ENCODE measurements at places on chromosomes 6 and 20.

- no peak for DNase-seq
Measured at GRCh38 chr6:101830501-101831031, 437.1 kb downstream of the GRIK2 start.

DNA sequence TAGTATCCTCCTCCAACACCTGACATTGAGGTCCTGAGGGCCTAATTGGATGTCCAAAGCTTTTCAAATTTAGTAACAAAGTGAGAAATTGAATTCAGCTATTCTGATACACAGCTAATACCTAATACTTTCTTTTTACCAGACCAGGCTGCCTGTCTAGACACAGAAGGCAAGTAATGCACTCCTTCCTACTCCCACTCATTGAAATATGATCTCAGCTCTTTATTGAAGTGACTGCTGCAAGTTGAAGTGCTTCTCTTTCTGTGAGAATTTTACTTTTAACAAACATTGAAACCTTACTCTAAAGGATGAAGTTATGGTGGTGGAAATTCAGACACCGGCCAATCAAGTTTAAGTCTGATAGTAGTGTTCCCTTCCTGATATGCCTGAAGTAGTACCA is 90.8 kb upstream of the OGFRL1 start:
- DNase-seq = no peak

- DNase-seq = no peak
Measured at GRCh38 chr6:22325481-22325880, 28.6 kb upstream of the PRL start.

DNA sequence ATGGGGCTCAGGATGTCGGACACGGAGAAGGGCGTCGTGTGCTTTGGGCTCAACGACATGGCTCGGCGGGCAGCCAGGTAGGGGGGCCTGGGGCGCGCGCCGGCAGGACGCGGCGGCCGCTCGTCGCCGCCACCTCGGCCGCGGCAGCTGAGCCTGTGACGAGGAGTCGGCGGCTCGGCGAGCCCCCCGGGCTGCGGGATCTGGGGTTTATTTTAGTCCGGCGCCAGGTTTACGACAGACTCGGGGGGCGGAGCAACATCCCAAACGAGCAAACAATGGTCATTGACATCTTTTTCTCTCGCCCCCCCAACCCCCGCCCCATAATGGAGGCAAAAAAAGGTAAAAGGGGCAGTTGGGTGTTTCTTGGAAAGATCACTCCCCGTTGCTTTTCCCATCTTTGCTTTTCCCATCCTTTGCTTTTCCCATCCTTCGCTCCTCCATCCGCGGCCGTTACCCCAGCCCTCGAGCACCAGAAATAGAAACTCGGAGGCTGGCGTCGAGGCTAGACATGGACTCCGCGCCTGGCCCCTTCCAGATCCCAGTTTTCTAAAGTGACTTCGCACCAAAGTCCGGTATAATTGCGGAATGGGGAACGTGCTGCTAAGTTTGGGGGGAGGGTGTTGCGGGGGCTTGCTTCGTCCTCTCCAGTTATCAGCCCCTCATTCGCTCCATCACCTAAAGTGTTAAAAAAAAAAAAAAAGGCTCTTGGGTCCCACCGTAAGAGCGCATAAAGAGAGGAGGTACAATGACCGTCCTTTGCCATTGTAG is at the start of gene NKX2-4:
Gene NKX2-4 (minus strand): TSS at position 186 of the 768 bp plus-strand sequence. CDS start 127 bp downstream, at position 59.
- no peak for DNase-seq

DNA sequence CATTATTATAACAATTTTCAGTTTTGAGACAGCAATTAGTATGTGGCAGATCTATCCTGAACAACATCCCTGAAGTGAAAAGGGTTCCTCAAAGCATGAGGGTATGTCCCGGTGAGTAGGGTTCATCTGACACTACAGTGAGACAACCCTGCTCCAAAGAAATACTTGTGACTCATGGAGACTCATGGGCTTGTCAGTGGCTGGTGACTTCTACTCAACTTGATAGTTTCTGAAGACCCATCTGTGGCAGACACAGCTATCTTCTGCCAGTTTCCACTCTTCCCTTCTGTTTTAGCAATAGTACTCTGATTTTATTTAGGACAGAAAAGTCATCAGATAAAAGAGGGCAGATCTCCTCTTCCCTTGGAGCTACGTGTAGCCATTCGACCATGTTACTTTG is 41.4 kb downstream of the MAP3K7 start:
- DNase-seq = no peak

GRCh38 chr20:43744151-43744611 is 17.4 kb upstream of the GTSF1L start:
- no peak for DNase-seq

DNA sequence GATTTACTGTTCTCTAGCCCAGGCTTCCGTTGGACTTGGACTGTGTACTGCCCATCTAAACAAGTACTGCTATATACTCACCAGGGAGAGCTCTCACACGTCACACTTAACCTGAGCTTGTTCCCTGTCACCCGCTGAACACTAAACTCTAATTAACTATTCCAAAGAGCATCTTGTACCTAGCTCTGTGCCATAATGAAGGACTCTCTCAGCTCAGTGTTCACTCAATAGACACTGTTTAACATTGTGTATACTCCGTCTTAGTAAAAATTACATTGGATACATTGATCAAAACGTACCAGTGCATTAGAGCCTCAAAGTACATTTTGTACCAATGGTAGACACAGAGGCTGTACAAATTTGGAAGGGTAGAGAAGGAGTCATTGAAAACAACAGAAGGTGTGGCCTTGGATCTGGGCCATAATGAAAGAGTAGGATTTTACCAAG is 55.4 kb upstream of the EPHA7 start:
- DNase-seq = no peak

- DNase-seq = no peak
Measured at GRCh38 chr6:26025047-26025893, 62.0 kb upstream of the HFE start.

- no peak for DNase-seq
Measured at GRCh38 chr6:132060591-132060990, 109.4 kb upstream of the CCN2 start.

DNA sequence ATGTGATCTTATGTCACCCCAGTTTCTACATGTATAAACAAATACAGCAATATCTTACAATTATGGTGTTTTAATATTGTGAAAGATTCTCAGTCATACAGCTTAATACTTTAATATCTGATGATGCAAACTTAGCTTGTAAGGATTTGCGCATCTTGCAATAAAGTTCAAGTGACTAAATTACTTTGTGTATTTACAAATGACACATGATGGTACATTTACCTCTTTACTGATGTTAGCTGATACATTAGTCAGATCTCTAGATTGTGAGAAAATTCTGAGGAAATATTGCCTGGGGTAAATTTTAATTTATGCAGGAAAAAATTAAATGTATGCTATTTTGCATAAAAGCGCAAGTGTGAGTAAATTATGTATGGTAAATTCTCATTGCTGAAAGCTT is 418.8 kb upstream of the MMS22L start:
- no peak for DNase-seq

GRCh38 chr6:102223942-102224341 is 830.4 kb downstream of the GRIK2 start:
- DNase-seq = peak; percentile 34

- DNase-seq = no peak
Measured at GRCh38 chr6:47938405-47938804, 156.6 kb downstream of the OPN5 start.

DNA sequence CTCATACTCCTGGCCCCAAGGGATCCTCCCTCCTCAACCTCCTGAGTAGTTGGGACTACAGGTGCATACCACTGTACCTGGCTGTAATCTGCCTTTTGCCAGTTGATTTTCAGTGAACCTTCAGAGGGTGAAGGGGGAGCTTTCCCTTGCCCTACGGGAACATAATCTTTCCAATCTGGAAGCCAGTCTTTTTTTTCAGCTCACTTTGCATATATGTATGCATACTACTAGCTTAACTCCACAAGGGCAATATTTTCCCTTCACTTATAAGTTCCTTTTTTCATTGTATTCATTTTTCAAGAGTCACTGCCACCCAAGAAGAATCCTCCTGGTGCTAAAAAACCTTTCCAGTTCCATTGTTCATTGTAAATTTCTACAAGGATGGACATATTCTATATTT is 53.4 kb upstream of the GCM1 start:
- DNase-seq = no peak

DNA sequence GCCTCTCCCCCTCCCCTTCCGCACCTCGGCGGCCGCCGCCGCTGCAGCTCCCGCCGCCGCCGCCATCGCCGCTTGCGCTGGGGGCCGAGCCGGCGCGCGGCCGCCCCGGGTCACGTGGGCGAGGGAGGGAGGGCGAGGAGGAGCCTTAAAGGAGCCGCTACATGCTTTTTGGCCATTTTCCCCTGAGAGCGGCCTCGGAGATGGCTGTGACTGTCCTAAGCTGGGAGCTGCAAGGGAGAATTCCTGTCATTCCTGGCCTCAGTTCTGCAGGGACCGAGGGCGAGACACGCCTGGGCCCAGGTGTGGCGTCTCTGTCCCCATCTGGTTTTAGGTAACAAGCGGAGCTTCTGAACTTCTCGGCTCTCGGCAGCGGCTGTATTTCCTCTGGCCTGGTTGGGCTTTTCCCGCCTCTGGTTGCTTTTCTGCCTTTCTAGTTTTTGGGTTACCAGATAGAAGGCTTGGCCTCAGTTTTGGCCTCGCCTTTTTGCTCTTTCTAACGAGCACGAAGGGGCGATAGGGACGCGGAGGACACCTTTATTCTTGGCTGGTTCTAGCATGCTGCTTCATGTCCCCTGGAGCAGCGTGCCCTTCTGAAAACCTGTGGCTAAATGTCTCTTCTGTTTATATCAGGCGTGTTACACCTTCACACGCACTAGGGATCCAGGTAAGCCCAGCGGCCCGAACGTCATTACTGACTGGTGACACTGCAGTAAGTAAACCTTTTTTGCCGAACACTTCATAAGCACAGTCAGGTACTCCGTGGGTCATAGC is at the start of gene EHMT2:
Gene EHMT2 (minus strand): TSS at position 87 of the 771 bp plus-strand sequence. CDS start 21 bp downstream, at position 66.
- DNase-seq = peak; percentile 72

- no peak for DNase-seq
Measured at GRCh38 chr6:134172706-134173365, 120.4 kb upstream of the SLC2A12 start.

GRCh38 chr6:40346246-40346645 is 240.9 kb downstream of the LRFN2 start:
- DNase-seq = no peak

DNA sequence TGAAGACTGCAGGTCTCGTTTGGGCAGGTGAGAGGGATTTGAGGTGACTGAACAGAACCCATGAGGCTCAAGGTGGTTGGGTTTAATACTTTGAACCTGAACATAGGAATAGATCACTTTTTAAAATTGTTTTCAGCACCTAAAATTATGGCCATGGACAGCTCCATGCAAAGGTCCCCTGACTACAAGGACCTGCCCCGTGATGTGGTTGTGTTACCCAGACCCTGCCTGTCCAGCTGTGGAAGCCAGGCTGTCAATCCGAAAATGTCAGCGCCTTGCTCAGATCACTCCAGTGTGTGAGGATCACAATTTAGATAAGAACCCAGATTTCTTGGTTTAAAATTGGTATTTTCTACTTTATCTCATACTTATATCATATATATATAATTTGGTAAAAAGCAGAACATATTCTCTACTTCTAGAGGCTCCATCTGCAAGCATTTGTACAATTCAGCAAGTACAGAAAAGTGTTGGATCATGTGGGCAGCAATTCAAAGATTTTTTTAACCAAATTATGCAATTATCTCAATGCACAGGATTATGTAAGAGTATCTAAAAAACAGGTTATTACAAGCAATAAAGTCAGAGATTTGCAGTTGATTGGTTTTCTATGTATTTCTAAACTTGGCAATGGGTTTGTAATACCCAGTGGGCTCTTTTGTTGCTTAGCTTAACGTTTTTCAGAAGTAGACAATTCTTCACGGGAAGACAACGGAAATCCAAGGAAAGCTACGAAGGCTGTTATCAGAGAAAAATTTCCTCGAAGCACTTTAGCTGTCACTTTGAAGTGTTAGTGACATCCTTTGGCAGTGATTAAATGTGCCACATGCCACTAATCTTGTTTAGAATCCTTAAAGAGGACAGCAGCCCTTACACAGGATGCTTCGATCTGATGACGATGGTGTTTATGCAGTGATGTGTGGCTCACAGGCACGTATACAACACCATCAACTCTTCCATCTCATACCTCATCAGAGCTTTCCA is 24.1 kb upstream of the RPS6KA2 start:
- DNase-seq = no peak

GRCh38 chr6:43954311-43955131 is 172.7 kb downstream of the MRPL14 start:
- no peak for DNase-seq

DNA sequence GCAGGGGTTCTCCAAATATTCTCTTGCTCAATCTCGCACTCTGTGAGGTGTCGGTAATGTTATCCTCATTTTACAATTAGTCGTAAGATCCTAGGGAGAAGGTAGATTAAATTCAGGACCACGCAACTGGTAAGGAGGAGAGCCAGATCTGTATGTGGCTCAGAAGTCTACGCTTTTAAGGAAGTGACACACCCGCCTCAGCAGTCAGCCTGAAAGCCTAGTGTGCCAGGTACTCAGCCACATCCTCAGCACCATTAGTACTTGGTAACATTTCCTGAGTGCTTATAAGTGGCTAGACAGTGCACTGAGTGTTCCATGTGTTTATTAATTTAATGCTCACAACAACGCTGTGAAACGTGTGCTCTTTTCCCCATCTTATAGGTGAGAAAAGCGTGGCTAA is 63.7 kb downstream of the DHX35 start:
- DNase-seq = no peak

DNA sequence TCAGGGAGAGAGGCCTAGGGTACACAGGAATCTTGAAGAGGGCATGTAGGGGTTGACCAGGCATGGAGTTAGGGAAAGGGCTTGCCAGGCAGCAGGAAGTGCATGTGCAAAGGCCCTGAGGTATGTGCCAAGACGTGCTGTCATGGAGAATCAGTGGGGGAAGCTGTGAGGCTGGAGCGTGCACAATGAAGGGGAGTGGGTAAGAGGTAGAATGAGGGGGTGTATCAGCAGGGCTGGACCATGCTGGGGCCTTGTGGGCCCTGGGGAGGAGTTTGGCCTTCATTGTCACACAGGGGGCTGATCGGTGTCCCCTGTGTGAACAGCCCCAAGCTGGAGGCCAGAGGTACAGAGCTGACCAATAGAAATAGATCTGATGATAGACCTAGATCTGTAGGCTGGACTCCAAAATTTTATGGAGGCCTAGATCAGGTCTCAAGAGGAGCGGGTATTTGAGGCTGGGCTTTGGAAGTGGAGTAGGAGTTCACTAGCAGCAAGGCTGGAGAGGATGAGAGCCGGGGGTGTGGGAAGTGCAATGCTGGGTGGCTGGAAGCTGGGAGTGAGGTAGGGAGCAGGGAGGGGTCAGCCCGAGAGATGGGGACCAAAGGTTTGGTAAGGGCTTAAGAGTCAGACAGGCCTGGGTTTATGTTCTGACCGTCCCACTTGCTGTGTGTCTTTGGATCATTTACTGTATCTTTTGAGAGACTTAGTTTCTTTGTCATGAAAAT is 3.0 kb downstream of the SRC start:
- no peak for DNase-seq

DNA sequence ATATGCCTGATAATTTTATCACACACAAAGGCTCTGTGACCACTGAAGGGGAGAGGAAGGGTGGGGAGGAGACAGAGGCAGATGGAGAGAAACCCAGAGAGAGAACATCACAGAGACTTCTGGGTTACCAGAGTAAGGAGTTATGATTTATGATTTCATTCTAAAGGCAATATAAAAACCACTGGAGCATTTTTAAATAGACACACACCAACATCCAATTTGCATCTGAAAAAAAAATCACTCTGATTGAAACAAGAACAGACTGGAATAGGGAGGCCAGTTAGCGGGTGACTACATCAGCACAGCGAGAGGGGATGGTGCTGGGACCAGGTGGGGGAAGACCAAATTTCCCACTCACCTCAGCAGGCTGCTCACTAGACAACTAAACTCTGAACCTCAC is 104.8 kb downstream of the AGPAT4 start:
- no peak for DNase-seq

Measured in NCI-H2227 treated with DMSO at 0.1 percent for 48 hours (cell line).